GM23248 (cell line): ENCODE measurements at places on chromosomes 1 and 21. TPM values are rescaled to one million over a fixed set of nuclear protein-coding genes. Genes with fewer than 3 reads are reported as not detected.

PLEKHN1 gene
- total RNA-seq = 1.4 and 2.1 TPM in 2 replicates

DNA sequence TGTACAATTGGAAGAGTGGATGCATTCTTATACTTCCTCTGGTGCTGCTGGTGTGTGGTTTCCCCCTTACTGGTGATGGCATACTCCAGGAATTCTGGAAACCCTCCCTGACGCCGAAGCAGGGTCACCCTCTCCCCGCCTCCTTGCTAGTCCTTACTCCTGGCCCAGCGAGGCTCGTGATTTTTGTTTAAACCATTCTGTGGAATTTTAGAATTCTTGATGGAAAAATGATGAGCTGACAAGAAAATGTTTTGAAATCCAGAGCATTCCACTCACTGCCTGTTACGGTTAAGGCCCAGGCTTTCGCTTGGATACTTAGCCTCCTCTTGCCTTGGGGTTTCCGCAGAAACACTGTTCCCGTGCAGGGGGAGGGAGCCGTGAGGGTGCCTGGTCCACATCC is 41.1 kb downstream of the IL6R start:
- H3K27ac ChIP-seq = peak overlapping the region; percentile 65
- H3K4me1 ChIP-seq = peaks cover 45% of the 10 kb centered on the region
- no peaks in the 10 kb centered on the region for H3K36me3 ChIP-seq
- H3K4me3 ChIP-seq = peak overlapping the region; percentile 31
- no peaks in the 10 kb centered on the region for H3K27me3 ChIP-seq

PHGDH gene
- 298 and 346 TPM in 2 replicates for total RNA-seq

GRCh38 chr1:21497466-21498061 is 11.7 kb upstream of the ALPL start:
- no peak overlapping the region for H3K27ac ChIP-seq
- H3K27me3 ChIP-seq = peaks cover 36% of the 10 kb centered on the region
- no peaks in the 10 kb centered on the region for H3K4me1 ChIP-seq
- DNase-seq = no peak
- H3K36me3 ChIP-seq = no peaks in the 10 kb centered on the region

GRCh38 chr21:44931501-44932407 is 8.1 kb upstream of the SLX9 start:
- H3K27ac ChIP-seq = 0 out of 2 replicates have a peak overlapping the region, but pooled peaks have one; percentile 1
- DNase-seq = peak; percentile 25
- peaks cover 39% of the 10 kb centered on the region for H3K4me1 ChIP-seq

DNA sequence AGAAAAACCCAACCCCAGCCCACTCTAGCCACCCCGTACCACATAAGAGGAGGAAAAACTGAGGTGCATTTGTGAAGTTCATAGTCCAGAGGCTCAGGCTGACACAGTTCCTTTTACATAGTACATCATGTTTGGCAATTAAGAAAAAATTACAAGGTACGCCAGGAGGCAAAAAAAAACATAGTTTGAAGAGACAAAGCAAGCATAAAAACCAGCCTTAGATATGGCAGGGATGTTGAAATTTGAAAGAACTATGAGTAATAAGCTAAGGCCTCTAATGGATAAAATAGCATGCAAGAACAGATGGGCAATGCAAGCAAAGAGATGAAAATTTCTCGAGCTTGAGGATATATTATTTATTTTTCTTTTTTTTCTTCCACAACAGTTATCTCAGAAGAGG is 31.9 kb downstream of the MIXL1 start:
- H3K4me3 ChIP-seq = no peak overlapping the region
- peak; percentile 7 for DNase-seq
- H3K36me3 ChIP-seq = peaks cover 11% of the 10 kb centered on the region; the same call in 1 of the 2 replicates
- H3K27ac ChIP-seq = no peak overlapping the region

GRCh38 chr1:110617116-110617515 is 11.0 kb upstream of the KCNA2 start:
- H3K4me3 ChIP-seq = no peak overlapping the region
- H3K27ac ChIP-seq = no peak overlapping the region
- H3K4me1 ChIP-seq = no peaks in the 10 kb centered on the region
- no peak for DNase-seq
- H3K27me3 ChIP-seq = peaks cover 34% of the 10 kb centered on the region; the same call in 1 of the 2 replicates
- no peaks in the 10 kb centered on the region for H3K36me3 ChIP-seq

GRCh38 chr1:37989361-37989930 is 376 bp downstream of the SF3A3 start:
- peaks cover 8% of the 10 kb centered on the region; the same call in 1 of the 2 replicates for H3K4me1 ChIP-seq
- H3K36me3 ChIP-seq = peaks cover 17% of the 10 kb centered on the region; the same call in 1 of the 2 replicates
- H3K27me3 ChIP-seq = no peaks in the 10 kb centered on the region
- DNase-seq = peak; percentile 72
- peak overlapping the region; percentile 100 for H3K4me3 ChIP-seq

HUNK gene
- 1.3 and 2.5 TPM in 2 replicates for total RNA-seq

COL24A1 gene
- 0.22 and 0.25 TPM in 2 replicates for total RNA-seq

DNA sequence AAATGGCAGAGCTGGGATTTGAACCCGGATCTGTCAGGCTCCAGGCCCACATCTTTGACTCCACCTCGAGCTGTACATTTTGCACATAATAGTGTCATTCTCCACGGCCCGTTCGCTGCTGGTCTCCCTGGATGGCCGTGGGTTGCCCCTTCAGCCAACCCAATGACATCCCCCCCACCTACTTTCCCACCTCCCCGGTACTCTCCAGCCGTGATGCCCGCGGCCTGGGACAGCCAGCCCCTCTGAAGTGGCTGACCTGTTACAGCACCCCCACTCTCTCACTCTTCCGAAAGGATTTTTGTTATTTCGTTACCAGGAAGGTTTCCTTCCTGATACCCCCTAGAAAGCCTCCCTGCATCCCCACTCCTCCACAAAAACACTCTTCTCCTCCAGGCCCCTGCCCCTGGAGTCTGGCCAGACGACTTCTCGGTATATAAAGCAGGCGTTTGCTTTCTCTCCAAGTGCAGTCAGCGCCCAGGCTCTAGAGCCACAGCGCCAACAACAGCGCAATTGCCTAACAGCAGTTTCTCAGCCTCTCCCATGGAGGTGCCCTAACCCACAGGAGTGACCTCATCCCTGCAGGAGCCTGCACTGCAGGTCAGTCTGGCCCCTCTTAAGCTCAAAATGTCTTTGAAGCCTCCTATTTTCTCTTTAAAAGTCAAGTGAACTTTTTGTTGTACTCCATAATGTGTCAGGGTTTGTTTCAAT is 14.5 kb upstream of the GJB5 start:
- H3K27ac ChIP-seq = no peak overlapping the region
- H3K27me3 ChIP-seq = peaks cover 4% of the 10 kb centered on the region; the same call in 1 of the 2 replicates
- no peak overlapping the region for H3K4me3 ChIP-seq

EPS8L3 gene
- total RNA-seq = not detected in 2 replicates

DNA sequence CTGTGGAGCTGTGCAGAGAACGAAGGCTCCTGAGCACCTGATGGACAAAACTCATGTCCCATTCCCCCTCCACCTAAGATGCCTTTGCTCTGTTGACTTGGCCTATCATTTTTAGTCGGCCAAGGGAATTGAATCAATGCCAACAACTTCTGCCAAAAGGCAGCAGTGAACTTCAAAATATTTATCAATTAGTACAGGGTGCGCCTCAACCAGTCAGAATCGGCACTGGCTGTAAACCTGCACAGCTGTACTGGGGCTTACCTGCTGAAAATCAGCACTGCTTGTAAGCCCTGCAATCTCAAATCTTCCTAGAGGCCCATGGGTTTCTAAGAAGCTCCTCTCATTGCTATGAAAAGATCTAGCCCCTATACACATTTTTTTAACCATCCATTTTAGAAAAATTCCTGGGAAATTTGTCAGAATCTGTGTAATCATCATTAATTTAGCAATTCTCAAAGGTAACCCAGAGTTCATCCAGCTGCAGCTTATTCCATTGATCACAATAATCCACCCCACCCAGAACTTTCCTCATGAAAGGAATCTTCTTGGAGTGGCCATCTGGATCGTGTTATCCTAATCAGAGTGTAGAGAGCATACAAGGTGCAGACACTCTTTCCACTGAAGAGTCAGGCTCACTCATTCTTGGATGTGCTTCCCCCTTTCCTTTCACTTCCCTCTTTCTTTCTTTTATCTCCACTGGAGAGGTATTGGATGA is 40.2 kb downstream of the ADAMTS1 start:
- no peak overlapping the region for H3K27ac ChIP-seq
- H3K27me3 ChIP-seq = no peaks in the 10 kb centered on the region

DNA sequence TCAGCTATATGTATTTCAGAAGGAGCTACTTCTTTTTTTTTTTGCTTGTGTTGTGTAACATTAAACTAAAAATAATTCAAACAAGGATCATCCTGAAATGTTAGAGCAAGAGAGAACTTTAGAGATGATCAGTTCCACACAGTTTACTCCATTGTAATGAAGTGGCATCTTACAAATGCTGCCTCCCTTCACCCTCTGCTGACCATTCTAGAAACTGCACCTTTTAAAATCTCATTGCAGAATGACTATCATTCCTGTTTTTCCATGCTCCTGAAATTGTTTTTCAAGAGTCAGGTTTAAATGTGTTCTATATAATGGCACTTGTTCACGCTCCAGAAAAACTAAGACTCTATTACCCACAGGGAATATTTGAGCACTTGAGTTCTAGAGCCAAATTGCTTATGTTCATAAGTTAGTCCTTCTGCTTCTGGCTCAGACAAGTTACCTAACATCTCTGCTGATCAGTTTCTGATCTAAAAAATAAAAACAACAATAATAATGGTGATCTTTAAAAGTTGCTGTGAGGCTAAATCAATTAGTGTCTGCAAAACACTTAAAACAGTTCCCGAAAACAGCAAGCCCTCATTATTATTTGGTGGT is 21.5 kb upstream of the SLC44A5 start:
- peak; percentile 56 for DNase-seq
- H3K36me3 ChIP-seq = no peaks in the 10 kb centered on the region
- H3K4me3 ChIP-seq = no peak overlapping the region

GRCh38 chr1:171563675-171564074 is 58.4 kb upstream of the MYOCOS start:
- H3K27ac ChIP-seq = no peak overlapping the region
- DNase-seq = peak; percentile 31
- no peaks in the 10 kb centered on the region for H3K27me3 ChIP-seq
- H3K4me3 ChIP-seq = no peak overlapping the region
- H3K36me3 ChIP-seq = peaks cover 75% of the 10 kb centered on the region

- H3K36me3 ChIP-seq = 0 out of 2 replicates have a peak, but pooled peaks cover 2% of the 10 kb centered on the region
- H3K27me3 ChIP-seq = no peaks in the 10 kb centered on the region
- H3K27ac ChIP-seq = peak overlapping the region; percentile 67
- peak; percentile 63 for DNase-seq
- H3K4me3 ChIP-seq = peak overlapping the region; percentile 87
Measured at GRCh38 chr1:231420959-231421545, 1.0 kb downstream of the EGLN1 start.

DNA sequence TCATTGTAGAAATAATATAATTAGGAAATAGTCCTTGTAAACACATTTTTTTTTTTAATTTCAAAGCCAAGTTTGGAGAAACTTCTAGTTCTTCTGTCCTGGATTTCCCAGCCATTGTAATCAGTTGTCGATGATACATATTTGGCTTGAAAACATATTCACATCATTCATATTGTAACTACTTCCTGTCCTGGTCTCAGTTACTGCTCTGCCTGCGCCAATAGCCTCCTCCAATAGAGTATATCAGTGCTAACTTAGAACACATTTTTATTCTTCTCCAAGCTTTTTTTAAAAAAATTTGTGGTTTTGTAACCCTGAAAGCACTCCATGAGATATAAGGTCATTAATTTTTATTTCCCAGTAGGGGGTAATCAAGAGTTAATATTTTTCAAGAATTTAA is 46.1 kb upstream of the FMO2 start:
- H3K4me3 ChIP-seq = no peak overlapping the region
- H3K36me3 ChIP-seq = no peaks in the 10 kb centered on the region
- peaks cover 18% of the 10 kb centered on the region; the same call in 1 of the 2 replicates for H3K27me3 ChIP-seq
- H3K27ac ChIP-seq = no peak overlapping the region
- peaks cover 18% of the 10 kb centered on the region for H3K4me1 ChIP-seq

LCK gene
- total RNA-seq = not detected in 2 replicates

DNA sequence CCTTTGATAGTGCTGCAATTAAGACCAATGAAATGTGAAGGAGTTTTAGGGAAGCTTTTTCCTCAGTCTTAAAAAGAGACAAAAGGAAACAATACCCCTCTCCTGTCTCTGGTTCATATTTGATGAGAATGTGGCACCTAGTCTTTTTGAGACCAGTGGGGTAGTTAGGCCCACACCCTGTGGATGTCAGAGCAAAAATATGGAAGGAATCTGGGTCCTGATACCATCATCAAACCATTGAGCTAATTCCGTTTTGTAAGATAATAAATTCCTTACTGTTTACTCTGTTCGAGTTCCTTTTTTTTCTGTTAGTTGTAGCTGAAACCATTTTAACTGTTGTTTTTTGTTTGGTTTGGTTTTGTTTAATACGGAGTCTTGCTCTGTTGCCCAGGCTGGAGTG is 33.3 kb downstream of the PTPRC start:
- peak overlapping the region; percentile 79 for H3K27ac ChIP-seq
- H3K4me1 ChIP-seq = peaks cover 77% of the 10 kb centered on the region
- H3K27me3 ChIP-seq = no peaks in the 10 kb centered on the region
- no peaks in the 10 kb centered on the region for H3K36me3 ChIP-seq
- DNase-seq = peak; percentile 76

INSRR gene
- total RNA-seq = not detected in 2 replicates

GRCh38 chr21:28138272-28138671 is 854.4 kb downstream of the LTN1 start:
- H3K27me3 ChIP-seq = no peaks in the 10 kb centered on the region
- H3K36me3 ChIP-seq = no peaks in the 10 kb centered on the region
- H3K4me3 ChIP-seq = no peak overlapping the region
- no peak for DNase-seq
- H3K4me1 ChIP-seq = peaks cover 17% of the 10 kb centered on the region
- H3K27ac ChIP-seq = no peak overlapping the region

DNA sequence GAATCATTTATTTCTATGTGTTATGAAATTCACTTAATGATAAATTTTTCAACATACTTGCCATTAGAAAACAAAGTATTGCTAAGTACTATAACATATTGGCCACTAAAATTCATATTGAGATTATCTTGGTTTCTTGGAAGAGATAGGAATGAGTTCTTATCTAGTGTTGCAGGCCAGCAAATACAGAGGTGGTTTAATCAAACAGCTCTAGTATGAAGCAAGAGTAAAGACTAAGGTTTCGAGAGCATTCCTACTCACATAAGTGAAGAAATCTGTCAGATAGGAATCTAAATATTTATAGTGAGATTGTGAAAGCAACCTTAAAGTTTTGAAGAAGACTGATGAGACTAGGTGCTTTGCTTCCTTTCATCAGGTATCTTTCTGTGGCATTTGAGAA is 37.9 kb upstream of the FOXE3 start:
- H3K27ac ChIP-seq = no peak overlapping the region
- no peaks in the 10 kb centered on the region for H3K27me3 ChIP-seq
- H3K4me1 ChIP-seq = no peaks in the 10 kb centered on the region
- H3K36me3 ChIP-seq = peaks cover 49% of the 10 kb centered on the region
